ENCODE measurements at places on chromosomes 6 and 20.

DNA sequence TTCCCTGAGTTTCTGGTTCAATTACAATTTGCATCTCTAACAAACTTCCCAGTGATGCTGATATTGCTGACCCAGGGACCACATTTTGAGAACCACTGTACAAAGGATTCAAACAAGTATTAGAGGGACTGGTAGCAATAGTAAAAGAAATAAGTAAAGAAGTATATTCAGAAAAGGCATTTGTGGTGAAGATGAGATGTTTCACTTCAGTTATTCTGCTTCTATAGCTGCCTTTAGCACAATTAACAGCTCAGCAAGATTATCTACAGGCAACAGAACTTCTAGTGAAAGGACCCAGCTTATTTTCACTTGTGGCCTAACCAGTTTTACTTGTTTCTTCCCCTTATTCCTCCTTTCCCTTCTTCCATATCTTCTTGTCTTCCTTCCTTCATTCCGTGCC lies 149.4 kb downstream of the PHF3 start:
- DNase-seq, result no peak

DNA sequence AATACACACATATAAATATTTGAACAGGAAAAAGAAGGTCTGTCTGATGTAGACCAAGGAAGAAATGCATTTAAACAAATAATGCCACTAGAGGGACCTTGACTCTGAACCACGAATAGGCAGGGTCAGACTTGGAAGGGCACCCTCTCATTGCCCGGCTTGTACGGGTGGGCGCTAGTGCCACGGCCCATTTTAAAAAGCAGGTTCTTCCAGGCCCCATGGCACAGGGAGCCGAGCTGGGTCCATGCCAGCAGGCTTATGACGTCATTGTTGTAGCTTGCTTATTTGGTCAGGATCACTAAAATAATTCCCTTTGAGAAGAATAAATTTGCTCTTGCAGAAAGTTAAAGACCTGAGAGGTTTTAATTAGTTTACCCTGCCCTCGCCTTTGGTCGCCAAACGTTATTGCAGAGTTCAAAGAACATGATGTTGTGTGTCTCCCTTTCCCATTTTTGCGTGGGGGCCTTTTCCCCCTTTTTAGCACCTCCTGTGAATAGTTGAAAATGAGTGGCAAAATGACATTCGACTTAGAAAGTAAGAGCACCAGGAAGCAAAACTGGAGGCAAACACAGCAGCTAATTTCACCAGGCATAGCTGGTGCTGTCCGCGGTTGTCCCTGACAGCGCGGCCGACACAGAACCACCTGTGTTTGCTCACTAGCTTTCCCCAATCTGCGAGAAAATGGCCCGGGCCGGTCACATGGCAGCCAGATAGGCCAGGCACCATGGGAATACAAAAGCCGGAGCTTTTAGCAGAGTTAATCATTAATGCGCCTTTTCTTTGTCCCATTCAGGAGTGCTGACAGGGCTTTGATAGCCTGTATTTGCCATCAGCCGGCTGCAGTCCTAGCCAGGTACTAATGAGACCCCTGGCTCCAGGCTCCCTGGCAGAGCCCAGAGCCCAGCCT lies 93.8 kb downstream of the FOXA2 start:
- no peak for DNase-seq

- DNase-seq, result no peak
Observed at GRCh38 chr20:21804802-21805201, 99.3 kb downstream of the PAX1 start.

DNA sequence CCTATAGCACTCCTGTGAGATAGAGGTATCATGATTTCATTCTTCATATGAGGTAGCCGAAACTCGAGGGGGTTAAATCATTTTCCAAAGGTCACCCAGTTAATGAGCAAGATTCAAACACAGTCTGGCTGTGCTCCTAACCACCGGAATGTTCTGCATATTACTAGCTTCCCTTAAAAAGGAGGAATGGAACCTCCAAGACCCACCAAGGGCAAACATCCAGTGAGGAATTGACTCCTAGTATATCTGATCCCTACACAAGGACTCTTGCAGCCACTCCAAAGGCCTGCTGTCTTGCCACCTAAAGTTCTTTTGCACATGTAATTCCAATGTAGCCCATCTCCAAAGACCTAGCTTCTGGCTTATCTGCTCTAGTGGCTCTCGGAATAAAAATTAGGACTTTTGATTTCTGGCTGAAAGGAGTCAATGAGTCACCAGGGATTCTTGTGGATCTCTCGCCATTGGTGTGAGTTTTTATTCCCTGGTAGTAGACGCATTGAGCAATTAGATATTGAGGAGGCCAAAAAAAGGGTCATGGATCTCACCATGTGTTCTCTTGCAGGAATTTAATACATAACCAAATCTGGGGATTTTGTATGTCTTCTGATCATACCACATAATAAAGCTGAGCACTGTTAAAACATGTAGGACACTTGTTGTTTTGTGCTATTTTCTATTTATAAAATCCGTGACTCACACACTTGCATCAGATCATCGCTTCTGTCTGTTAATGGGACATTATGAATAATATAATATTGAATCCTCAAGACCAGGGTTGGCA lies 9.1 kb downstream of the BCAS1 start:
- no peak for DNase-seq

DNA sequence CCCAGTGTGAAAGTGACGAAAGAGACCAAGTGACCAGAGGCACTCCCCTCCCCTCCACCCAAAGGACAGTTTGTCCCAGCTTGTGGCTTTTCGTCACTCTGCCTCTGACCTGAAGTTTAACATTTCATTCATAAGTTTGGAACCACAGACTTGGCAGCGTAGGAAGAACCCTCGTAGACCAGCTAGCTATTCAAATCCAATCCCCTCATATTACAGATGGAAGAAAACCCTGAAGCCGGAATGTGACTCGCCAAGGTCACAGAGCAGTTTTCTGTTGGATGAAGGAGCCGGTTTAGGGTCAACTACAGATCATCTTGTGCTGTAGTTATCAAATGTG lies 3.9 kb upstream of the SYS1 start:
- no peak for DNase-seq

- no peak for DNase-seq
Observed at GRCh38 chr20:35263532-35264341, 14.2 kb downstream of the MMP24OS start.

DNA sequence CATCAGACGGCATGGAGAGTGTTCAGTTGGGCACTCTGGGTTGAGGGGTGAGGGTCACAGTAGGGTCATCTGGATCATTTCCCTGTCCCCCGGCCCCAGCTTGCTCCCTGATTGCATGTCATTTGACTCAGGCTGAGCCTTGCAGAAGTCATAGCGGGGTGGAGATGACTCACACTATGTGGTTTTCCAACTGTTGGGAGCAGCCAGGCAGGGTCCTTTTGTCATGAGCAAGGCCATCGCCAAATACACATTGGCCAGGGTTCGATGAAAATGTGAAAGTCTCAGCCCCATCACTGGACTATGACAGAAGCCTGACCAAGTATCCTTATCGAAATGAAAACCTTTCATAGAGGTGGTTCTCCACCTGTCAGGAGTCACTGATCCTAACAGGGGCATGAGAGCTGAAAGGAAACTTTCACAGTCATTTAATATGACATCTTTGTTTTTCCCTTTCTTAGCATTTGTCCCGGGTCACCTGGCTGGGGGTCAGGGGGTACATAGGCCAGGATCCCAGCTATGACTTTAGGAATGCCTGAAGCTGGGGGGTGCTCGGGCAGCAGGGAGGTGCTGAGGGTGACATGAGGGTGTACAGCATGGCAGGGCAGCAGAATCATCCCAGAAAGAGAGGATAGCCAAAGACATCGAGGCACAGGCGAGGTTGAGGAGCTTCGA lies 70.2 kb upstream of the CD93 start:
- no peak for DNase-seq

GRCh38 chr20:31500527-31500926 lies 13.7 kb upstream of the HM13 start:
- no peak for DNase-seq

- no peak for DNase-seq
Observed at GRCh38 chr6:146301764-146302163, 241.9 kb upstream of the RAB32 start.

GRCh38 chr6:12947151-12947871 lies 230.7 kb downstream of the PHACTR1 start:
- no peak for DNase-seq

- DNase-seq, result no peak
Observed at GRCh38 chr20:10786678-10787077, 112.9 kb upstream of the JAG1 start.

DNA sequence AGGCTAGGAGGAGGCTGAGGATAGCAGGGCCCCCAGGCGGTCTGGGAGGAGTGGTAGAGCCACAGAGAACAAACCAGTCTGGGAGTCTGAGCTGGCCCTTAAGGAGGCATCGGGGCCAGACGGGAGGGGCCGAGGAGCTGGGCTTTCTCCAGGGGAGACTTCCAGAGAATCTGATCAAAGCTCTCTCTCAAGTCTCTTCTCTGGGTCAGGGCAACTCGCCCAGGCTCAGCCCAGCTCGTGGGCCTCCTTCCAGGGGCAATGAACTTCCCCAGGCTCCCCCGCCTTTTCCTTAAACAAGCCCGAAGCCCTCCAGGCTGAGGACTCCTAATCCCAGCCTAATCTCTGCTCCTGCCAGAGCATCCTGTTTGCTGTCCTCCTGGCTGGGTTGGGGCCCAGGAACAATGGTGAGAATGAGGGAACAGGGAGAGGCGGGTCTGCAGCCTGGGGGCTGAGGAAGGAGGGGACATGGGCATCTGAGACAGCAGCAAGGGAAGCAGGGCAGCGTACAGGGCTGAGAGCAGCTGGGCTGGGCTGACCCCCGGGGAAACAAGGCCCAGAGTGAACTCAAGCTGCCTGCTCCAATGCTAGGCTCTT lies 173.6 kb downstream of the ANKRD60 start:
- DNase-seq, result no peak

DNA sequence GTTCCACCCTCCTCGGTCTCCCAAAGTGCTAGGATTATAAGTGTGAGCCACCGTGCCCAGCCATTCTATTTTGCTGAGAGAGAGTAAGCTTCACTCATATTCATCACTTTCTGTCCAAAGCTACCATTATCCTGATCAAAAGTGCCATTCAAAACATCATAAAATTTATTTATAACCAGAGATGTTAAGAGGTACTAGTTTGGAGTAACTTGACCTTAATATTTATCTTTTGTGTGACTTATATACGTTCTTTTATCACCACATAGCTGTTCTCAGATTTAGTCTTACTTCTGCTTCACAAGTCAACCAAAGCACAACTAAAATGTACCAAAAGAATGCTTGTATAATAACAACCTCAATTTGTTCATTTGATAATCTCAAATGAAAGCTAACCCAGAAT lies 18.1 kb downstream of the AKIRIN2 start:
- no peak for DNase-seq

- no peak for DNase-seq
Observed at GRCh38 chr6:6884193-6884627, 223.6 kb upstream of the RREB1 start.

DNA sequence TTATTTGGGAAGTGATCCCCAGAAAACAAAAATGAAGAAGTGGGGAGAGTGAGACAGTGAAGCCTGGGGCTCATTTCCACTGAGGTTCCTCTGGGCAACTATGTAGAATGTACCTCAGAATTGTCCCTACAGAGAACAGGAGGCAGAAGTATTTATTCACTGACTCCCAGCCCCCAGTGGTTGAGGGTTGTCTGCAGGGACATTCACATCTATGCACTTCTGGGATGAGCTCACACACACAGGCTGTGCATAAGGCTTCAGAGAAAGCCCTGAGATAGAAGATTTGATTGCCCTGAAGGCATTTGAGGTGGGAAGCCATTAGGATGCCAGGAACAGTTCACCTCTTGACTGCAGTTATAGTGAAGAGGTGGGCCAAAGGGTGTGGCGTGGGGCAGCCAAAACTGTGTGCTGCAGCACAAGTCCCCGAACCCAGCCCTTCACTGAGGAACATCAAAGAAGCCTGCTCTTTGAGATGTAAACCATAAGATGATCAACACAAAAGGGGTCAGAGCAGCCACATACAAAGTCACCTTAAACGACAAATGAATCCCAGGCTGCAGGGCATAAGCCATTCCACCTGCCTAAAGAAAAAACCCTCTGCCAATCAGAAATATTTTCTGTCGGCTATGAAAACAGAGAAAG lies 853.8 kb upstream of the FLRT3 start:
- DNase-seq, result no peak

- DNase-seq, result no peak
Observed at GRCh38 chr6:118354641-118355040, 193.5 kb upstream of the PLN start.

GRCh38 chr6:48568856-48569255 lies 457.9 kb upstream of the PTCHD4 start:
- DNase-seq, result no peak

- DNase-seq, result no peak
Observed at GRCh38 chr6:50846852-50847155, 28.1 kb downstream of the TFAP2B start.

All from activated effector memory CD4-positive, alpha-beta T cell treated with Interleukin-2 at 50 U/mL for 16 hours (primary cell).